MCF 10A (cell line): ENCODE measurements at places on chromosomes 3 and 15.

DNA sequence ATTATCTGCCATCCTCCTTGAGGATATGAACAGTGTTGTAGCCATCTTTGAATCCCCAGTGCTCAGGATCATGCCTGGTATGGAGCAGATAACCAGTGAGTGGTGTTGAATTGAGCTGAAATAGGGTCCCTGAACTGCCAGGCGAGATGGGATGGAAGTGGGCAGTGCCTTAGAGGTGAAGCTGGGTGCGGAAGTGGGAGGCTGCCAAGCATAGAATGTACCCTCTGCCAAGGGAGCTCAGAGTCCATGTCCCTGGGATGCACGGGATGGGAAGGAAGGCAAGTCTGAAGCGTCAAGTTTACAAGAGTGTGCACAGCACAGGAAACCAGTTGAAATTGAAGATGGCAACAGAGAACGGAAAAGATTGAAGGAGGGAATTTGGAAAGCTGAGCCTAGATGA, 147.0 kb downstream of the CACNA1D start:
- no peak for DNase-seq

DNA sequence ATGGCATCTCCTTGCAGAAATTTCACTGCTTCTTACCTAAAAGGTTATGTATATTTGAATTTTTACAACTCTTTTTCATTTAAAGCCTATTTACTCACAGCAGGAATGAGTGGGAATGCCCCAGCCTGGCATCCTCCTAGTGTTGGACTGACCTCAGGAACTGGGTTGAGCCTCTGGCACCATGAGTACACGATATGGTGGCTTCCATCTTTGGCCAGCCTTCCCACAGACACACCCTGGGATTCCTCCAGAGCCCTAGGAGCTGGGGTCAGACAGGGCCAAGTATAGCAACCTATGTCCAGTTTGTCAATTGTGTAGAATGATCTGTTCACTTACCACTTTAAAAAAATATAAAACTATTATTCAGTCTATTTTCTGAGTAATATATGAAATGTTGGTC, 57.2 kb upstream of the HEG1 start:
- DNase-seq: no peak

GRCh38 chr3:44125882-44126281, 115.8 kb upstream of the TOPAZ1 start:
- no peak for DNase-seq

DNA sequence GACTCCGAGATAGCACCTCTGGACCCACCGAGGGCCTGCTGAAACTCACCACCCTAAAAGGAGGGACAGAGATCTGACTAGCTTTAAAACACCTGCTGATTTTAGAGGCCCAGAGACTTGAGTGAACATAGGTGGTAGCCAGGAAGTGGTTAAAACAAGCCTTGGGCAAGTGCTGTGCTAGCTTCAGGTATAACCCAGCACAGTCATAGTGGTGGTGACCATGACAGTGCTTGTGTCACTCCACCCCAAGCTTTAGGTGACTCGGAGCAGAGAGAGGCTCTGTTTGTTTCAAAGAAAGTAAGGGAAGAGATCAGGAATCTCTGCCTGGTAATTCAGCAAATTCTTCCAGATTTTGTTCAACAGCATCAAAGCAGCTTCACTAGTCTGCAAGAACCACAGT, 641.1 kb upstream of the BCHE start:
- no peak for DNase-seq

GRCh38 chr3:24088782-24089181, 143.7 kb downstream of the NR1D2 start:
- DNase-seq: peak; percentile 53

DNA sequence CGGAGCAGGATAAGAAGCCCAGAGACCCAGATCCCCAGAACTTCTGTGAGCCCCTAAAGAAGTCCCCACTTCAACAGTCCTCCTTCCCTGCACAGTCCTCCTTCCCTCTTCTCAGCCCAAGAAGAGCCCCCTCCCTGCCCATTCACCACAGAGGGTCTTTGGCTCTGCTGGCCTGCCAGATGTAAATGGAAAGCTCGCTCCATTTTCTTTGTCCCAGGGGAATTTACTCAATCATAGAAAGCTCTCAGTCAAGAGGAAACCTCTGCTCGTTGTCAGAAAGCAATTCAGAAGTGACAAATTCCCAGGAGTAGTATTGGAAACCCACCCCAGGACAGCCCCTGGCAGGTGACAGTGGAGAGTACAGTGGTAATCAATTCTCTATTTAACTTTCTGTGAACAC, 105.5 kb upstream of the SMAD3 start:
- no peak for DNase-seq

DNA sequence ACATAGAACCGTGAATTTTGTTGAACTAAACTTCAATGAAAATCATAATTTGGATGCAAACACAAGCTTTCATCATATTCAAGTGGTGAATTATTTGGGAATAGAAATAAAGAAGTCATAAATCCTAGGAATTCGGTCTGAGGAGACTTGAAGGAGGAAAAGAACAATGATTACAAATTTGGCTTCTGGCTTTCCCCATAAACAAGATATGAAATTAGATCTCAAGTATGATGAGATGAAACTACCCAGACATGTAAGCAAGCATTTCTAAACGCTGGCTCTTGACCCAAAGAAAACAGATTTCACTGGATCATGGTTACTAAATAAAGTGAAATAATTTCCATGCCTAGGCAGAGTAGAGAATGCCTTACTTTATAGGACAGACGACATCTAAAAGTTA, 146.9 kb upstream of the LRTM1 start:
- no peak for DNase-seq

GRCh38 chr3:100045696-100046095, 68.6 kb downstream of the FILIP1L start:
- peak; percentile 55 for DNase-seq

GRCh38 chr15:73927476-73928240, 1.4 kb downstream of the LOXL1 start:
- peak; percentile 54 for DNase-seq

DNA sequence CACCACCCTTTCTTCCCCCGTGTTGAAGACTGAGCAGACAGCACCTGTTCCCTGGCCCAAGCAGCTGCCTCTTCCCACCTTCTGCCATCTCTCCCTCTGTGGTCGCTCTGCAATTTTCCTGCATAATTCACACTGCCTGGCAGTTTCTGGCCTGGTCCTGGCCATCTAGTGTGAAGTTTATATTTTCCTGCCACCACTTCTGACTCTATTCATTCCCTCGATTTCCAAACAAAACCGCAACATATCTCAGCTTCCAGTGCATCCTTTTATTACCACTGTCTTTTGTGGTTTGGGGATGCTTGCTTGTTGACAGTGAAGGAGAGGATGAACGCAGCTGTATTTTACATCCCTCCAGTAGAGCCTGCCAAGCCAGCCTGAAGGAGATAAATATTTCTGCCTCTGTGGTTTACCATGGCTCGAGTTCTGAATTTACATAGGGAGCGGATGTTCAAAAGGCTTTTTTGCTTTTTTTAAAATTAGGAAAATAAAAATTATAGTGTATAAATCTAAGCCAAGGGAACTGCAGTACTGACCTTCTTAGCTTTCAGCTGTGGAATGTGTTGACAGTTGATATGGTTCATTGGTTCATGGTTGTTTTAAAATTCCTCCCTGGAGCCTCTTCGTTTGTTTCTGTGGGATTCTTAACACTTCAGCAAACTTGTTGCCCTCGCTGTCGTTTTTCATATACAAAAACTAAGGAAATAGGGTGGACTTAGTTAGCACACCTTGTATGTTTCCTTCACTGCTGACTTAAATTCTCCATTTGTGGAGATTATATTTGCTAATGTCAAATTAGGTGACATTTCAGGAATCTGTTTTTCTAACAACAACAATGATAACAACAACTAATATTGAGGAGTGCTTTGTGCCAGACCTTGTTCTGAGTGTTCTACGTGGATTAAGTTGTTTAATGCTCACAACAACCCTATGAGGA, 250.5 kb downstream of the ADAMTSL3 start:
- no peak for DNase-seq

DNA sequence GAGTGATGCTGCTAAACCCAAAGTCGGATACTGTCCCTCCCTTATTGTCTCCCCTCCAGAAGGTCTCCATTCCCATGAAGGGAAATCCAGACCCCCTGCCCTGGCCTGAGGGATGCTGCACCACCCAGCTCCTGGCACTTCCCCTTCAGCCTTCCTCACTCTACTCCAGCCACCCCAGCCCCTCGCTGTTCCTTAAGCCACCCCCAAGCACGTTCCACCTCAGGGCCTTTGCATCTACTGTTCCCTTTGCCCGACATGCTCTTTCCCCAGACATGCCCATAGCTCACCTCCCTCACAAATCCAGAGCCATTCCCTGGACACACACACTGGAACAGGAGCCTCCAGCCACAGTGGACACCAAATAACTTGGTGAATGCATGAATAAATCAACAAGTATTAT, 8.1 kb downstream of the WNT7A start:
- no peak for DNase-seq

GRCh38 chr3:164236851-164237250, 841.4 kb downstream of the SI start:
- DNase-seq: no peak

DNA sequence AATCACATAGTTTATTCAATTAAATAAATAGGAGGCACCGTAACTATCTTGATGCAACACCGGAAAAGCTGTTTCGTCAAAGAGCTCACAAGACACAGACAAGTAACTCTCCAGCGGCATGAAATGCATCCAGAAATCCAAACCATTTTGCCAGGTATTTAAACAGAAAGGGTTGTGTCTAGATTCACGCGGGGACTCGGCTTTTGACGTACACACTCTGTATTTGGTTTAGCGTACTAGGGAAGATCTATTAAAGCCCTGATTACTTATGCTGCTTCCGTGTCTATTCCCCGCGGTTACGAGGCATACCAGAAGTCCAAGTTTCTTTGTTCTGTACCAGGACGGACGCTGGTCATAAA, 718 bp downstream of the BNIP2 start:
- peak; percentile 62 for DNase-seq

DNA sequence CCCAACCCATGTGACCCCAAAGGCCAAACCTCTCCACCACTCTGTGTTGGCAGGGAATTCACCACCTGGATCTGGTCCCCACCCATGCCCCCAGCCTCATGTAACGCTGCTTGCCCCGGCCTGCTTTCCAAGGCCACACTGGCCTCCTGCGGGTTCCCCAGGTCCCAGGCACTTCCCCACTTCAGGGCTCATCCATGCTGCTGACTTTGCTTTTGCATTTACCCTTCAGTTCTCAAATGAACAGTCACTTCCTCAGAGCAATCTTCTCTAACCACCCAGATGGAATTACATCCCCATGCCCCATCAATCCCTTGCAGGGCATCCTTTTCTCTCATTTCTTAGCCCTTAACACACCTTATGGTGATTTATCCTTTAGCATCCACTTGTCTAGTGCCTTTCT, 9.2 kb downstream of the DAPK2 start:
- no peak for DNase-seq

GRCh38 chr3:178996399-178996798, 75.2 kb downstream of the ZMAT3 start:
- no peak for DNase-seq

GRCh38 chr15:36756707-36757106, 177.3 kb downstream of the CDIN1 start:
- no peak for DNase-seq

DNA sequence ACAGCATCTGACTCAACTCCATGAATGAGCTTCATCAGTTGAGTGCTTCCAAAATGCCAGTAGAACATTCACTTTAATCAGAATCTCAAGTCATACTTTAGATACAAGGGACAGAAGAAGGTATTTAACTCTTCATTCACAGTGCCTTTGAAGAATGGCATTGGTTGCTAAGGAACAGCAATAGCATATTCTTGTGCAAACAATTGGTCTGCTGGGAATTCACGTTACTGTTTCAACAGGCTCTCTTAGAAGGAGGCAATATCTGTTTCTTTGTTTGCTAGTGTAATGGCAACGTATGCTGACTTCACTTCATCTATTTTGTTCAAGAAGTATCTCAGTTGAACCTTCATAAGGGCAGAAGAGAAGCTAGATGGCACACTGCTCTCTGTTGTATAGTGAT, 113.9 kb downstream of the TMEM108 start:
- DNase-seq: no peak

DNA sequence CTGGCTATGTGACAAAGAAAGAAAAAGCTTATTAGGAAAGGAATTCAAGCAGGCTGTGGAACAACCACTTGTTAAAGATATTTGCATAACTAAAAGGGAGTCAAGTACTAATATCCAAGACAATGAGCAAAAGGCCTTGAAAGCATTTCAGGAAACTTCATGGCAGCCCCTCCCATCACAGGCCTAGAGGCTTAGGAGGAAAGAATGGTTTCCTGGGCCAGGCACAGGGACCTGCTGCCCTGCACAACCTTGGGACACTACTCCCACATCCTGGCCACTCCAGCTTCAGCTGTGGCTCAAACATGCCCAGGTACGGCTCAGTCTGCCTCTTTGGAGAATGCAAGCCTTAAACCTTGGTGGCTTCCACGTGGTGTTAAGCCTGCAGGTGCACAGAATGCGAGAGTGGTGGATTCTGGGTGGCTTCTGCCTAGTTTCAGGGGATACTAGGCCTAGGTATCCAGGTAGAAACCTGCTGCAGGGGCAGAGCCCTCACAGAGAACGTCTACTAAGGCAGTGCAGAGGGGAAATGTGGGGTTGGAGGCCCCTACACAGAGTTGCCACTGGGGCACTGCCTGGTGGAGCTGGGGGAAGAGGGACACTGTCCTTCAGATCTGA, 121.6 kb downstream of the OPA1 start:
- no peak for DNase-seq

GRCh38 chr3:45712434-45713110, 23.4 kb downstream of the SACM1L start:
- DNase-seq: no peak

DNA sequence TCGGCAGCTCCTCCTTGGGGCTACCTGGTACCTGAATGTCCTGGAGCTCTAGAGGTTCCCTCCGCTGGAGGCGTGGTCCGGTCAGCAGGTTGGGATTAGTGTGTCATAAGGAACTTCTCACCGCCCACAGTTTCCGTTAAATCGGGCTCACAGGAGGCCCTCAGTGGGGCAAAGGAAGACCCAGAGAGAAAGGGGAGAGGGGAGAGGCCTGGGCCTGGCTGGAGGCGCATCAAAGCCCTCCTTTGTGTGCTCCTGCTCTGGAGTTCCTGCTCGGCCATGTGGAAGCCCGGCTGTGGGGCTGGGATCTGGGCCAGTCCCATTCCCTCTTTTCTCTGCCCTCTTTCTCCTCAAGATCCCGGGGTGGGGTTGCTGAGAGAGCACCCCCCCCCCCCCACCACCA, at the start of gene RLBP1:
TSS of gene RLBP1 (minus strand) at position 37 of the 400 bp plus-strand sequence. CDS start 2,604 bp downstream, outside the sequence.
- peak; percentile 49 for DNase-seq

DNA sequence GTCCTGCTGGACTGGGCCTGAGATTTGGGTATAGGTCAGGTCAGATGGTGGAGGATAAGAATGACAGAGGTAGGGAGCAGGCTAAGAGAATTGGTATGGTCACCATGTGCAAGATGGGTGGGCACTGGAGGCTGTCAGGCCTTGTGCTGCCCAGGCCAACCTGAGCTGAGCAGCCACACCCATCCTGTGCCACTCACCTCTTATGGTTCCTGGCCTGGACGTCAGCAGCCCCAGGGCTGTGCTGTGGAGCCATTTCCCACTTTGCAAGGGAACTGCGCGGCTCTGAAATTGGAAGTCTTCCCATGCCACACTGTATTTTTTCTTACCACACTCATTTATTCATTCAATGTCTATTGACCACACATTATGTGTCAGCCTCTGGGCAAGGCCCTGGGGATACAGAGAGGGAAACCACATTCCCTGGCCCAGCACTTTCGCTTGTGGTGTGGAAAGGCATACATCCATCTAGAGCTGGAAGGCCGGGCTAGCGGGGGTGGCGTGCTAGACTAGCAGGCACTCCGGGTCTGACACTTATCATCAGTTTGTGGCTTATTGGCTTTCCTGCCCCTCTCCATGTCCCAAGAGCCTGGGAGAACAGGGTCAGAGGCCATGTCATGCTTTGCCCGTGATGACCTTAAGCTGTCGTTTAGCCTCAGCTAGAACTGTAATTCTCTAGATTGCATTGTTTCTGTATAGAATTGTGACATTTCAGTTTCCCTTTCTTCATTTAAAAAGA, 51.1 kb upstream of the POLG start:
- DNase-seq: peak; percentile 60
